ENCODE measurements at places on chromosomes 6 and 20. TPM values are rescaled to one million over a fixed set of nuclear protein-coding genes. Genes with fewer than 3 reads are reported as not detected.

DNA sequence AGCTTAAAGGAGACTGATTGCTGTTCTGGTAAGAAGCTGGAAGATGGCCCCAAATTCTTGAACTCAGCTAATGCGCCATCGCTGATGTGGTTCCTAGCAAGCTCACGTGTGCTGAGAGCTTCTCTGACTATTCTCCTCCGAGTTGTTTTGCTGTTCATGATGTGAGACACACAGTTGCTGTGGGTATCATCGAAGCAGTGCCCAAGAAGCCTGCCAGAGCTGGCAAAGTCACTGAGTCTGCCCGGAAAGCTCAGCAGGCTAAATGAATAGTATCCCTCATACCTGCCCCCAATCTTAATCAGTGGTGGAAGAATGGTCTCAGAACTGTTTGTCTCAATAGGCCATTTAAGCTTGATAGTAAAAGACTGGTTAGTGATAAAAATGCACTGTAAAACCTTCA lies 28.3 kb upstream of the BCLAF1 start:
- no peak for DNase-seq

DNA sequence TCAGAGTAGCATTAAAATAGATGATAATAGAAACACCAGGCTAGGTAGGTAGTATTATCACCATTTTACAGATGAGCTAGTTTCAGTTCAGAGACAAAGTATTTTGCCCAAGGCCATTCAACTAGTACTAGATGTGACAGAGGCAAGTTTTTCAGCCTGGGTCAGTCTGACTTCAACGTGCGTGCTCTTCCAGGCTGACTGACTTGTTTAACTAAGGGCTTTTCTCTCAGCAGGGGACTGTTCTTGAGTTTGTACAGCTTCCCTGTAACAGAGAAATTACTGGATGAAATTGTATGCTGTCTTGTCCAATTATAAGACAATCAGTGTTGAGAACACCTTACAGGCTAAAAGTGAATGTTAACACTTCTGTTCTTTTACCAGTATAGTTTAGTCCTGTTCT lies 333.5 kb upstream of the MAN1A1 start:
- DNase-seq: no peak

DNA sequence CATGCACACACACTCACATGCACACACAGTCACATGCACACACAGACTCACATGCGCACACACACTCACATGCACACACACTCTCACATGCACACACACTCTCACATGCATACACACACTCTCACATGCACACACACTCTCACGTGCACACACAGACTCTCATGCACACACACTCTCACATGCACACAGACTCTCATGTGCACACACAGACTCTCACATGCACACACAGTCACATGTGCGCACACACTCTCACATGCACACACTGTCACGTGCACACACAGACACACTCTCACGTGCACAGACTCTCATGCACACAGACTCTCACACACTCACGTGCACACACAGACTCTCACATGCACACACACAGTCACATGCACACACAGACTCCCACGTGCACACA lies 36.6 kb upstream of the VSX1 start:
- no peak for DNase-seq

DNA sequence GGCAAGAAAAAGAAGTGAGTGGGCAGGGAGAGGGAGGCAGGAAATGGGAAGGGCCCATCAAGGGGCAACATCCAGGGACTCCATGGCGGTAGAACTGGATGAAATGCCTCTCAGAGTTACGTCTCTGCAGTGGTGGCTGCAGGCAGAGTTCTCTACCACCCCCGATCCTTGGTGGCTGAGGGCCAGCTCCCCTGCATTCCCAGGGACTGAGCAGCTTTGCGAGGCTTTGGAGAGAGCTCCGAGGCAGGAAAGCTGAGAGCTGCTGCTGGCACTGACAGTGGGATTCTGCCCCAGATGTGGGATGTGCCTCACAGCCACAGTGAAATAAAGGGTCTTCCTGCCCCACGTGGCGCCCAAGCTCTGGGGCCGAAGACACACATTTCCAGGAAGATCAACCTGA lies 236.6 kb downstream of the SLC24A3 start:
- no peak for DNase-seq

DNA sequence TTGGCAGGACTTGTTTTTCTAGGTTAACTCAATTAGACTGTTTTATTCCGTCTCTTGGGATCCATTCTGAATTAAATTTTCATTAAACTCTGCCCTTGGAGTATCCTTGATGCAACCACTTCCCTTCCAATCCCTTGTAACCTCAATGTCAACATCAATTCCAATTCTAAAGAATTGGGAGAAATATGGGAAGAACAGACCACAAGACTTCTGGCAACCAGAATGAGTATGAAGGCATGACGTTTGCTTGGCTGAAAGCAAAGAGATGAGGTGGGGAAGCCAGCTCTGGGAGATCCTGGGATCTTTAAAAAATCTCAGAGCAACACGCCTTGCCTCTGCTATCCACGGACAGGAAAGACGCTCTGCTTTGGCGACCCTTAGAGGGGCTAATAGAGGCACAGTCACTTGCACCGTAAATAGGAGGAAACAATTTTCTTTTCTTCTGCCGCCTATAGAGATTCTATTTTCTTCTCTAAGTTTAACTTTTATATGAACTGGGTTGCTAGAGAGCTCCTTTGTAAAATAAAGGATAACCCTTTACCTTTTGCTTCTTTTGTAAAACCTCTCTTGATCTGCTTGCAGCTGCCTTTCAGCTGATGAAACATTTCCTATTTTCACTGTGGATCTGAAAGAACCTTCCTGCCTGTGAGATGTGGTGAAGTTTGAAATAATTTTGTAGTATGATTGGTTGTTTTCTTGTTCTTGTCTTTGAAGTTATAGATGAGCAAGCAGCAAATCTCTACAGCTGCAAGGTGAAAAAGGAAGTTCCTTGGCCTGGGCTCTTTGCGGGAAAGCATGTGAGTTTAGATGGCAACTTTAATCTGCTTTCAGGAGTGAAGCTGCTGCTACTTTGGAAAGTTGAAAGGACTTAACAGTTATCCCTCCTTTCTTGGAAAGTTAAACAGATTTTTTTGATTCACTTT lies at the start of gene ASIP:
ASIP (plus strand) TSS at position 731 of the 923 bp plus-strand sequence. CDS start 18,952 bp downstream, outside the sequence.
- no peak for DNase-seq

Gene SULF2
- total RNA-seq: 276 TPM

Gene MAFB
- 6.5 TPM for total RNA-seq

Gene FILIP1
- under 0.01 TPM for total RNA-seq

Gene SLC17A4
- not detected for total RNA-seq

Gene HLA-DOA
- 0.33 TPM for total RNA-seq

Gene TMEM242
- total RNA-seq: 13.8 TPM
